ENCODE measurements at places on chromosomes 11 and 22.

GRCh38 chr11:1397862-1398527 is 8.3 kb downstream of the BRSK2 start:
- DNase-seq, result no peak

- no peak for DNase-seq
These were observed 104.5 kb downstream of the CTTN start for GRCh38 chr11:70502677-70503467.

GRCh38 chr11:129259931-129260348 is 67.8 kb upstream of the ARHGAP32 start:
- no peak for DNase-seq

- DNase-seq, result no peak
These were observed 10.4 kb downstream of the P2RY2 start for GRCh38 chr11:73228268-73229134.

DNA sequence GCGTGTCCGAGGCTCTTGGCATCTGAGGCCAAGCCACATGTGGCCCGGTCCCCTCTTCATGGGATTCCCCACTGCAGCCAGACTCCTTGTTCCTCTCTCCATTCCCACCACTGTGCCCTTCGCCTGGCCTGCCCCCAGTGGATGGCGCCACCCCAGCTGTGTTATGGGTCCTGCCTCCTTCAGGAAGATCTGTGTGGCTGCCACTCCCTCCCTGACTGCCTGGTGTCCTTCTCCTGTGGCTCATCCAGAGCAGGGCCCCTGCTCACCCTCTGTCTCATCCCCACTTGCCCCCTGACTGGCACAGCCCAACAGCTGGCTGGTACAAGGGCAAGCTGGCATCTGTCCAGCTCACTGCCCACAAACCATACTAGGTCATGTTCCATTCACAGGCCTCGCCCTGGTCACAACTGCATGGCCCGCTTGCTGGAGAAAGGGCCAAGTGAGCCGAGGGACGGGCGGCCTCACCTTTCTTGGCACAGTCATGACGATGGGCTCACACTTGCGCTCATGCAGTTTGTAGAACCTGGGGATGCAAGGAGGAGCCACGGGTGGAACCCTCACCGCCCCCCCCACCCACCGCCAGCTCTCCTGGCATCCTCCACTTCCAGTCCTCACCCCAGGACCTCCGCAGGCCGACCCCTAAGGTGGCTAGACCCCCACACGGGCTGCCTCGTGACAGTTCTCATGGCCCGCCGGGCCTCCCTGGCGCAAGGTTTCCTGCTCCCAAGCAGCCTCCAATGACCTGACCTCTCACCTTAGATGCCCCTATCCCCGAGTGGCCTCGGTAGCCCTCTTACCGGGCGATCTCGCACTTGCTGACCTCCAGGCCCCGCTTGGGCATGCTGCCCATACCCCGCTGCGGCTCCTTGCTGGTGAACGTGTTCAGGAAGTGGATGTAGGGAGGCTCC is 2.1 kb upstream of the PTPRCAP start:
- no peak for DNase-seq

GRCh38 chr11:119694334-119694733 is 34.7 kb downstream of the NECTIN1 start:
- peak; percentile 50 for DNase-seq

DNA sequence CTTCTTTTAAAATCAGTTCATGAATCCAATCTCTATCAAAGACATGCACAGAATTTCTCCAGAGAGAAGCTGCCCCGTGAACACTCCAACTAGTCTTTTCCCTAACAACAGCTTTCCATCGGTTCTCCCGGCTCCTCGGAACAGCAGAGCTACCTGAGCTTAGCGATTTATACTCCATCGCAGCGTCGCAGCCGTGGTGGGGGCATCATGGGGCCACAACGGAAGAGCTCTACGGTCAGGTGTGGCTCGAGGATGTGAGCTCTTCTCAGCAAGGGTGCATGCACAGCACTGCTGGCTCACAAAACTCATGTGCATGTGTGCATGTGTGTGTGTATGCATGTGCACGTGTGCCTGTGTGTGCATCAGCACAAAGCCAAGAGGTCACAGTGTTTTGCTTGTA is 11.7 kb upstream of the MOB2 start:
- no peak for DNase-seq

DNA sequence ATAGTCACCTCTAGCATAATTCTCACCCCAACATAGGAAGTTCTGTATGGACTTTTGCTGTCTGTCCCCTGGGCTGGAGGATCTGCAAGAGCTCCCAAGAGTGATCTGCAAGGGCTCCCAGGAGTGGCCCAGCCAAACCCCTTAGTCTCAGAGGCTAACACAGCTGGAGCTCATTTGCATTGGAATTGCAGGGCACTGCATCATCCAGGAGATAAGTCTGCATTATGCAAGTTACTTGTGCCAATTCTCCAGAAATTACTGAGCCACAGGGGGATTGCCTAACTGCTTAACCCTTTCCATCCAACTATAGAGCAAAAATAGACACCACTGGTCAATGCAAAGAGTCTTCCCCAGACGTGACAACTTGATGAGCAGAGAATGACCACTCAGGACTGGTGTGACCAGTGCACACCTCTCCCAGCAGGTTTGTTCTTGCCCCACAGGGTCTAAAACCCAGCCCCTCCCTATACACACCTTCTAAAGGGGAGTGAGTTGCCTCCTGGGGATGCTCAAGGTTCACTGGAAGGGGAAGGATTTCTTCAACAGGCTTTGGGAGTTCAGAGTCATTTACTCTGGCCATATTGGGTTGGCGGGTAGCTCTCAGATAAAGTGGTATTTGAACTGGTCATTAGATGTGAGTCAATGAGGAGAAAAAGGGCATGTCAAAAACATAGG is 38.4 kb downstream of the POU2AF3 start:
- no peak for DNase-seq

- no peak for DNase-seq
These were observed 6.4 kb upstream of the CCDC88B start for GRCh38 chr11:64333556-64333955.

DNA sequence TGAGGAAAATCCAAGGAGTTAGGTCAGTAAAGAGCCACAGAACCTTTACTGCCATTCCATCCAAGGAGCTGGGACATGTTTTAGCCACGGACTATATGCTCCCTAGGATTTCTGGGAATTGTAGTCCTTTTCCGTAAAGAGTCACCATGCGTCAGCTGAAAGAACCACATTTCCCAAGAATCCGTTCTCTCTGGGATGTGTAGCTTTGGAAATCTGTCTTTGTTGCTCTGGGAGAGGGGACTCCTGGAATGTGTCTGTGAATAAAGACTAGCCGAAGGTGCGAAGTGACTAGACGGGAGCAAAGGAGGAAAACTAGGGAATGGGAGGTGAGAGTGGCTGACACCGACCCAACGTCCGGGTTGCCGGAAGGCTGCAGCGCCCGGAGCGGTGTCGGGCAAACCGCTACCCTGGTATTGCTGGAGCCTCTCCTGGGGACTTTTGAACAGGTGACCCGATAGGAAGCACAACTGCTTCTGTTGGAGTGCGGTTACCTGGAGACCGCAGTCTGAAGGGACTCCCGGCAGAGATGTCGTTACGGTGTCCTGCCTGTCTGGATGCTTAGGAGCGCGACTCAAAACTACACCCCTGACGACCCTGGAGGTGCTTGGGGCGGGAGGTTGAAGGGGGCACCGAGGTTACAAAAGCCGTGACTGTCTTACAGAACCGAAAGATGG is at the start of gene IFTAP:
Gene IFTAP (plus strand): TSS at position 187 of the 674 bp plus-strand sequence. CDS start 15,602 bp downstream, outside the sequence.
- DNase-seq, result peak; percentile 23

GRCh38 chr22:20090730-20091240 is 10.7 kb downstream of the DGCR8 start:
- no peak for DNase-seq

DNA sequence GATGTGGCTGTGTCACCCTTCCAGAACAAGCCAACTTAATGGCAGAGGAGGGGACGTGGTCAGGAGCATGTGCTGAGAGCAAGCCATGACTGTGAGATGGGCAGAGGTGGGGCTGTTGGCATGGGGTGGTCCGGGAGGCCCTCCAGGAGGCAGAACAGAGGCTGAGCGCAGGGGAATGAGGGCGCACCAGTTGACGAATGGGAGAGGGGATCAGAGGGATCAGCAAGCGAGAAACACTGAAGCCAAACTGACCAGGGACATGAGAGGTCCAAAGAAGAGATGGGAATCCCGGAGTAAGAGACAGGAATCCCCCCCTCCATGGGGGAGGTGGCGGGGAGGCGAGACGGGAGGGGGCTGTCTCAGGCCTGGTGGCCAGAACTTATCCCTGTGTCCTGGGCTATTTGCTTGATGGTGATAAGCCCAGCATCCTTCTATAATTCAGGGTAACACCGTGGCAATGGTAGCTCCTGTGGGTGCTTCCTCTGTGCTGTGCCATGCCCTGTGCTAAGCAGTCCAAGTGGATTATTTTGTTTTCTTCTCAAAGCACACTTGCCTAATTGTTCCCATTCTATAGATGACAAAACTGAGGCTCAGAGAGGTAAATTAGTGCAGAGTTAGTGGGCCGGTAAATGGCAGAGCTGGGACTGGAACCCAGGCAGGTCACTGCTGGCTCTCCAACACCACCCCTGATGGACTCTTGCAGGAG is 83.4 kb upstream of the SHISAL1 start:
- no peak for DNase-seq

DNA sequence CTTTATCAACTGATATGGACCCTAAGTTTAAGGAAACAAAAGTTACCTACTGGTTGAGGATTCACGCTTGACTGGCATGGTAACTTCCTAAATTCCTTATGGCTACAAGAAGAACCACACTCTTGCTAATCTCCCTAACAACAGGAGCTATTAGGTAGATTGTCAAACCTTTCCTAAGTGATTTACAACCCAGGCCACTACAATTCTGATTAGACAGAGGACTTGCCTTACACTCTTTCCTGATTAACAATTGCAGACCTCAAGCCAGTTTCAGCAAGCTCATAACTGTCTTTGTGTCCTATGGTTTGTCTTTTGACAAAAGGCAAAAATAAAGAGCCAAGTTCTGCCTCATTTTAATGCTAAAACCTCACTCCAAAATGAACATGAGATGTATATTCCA is 16.3 kb downstream of the OR52K2 start:
- DNase-seq, result no peak

- DNase-seq, result no peak
These were observed 1.3 kb downstream of the ACR start for GRCh38 chr22:50739279-50739691.

- DNase-seq, result no peak
These were observed 21.0 kb upstream of the UBASH3B start for GRCh38 chr11:122634501-122634900.

DNA sequence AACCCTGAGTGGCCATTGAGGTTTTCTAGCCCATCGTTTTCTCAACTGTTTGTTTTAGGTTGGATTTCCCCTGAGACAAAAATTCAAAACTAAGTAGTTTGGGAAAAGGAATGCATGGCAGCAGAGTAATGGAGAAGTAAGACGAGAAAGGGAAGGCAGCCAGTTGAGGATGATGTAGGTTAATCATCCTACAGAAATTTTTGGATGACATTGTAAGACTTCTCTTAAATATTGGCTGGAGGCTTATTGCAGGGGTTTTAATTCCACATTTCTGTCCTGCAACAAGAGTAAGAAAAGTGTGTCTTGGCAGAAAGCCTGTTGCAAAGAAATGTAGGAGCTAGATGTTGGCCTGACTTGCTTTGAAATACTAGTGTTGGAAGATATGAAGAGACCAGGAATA is 308.8 kb downstream of the LUZP2 start:
- no peak for DNase-seq

- DNase-seq, result no peak
These were observed 27.9 kb downstream of the GUCY1A2 start for GRCh38 chr11:106990331-106990730.

- no peak for DNase-seq
These were observed 11.5 kb downstream of the CD44 start for GRCh38 chr11:35150454-35150853.

- no peak for DNase-seq
These were observed 13.9 kb upstream of the PNPLA5 start for GRCh38 chr22:43905681-43906080.

GRCh38 chr11:77789731-77790476 is 30.6 kb downstream of the RSF1 start:
- no peak for DNase-seq

- DNase-seq, result no peak
These were observed 9.0 kb upstream of the ZBTB44 start for GRCh38 chr11:130323452-130324450.

- DNase-seq, result peak; percentile 24
These were observed 689 bp downstream of the TAF10 start for GRCh38 chr11:6611092-6611962.

DNA sequence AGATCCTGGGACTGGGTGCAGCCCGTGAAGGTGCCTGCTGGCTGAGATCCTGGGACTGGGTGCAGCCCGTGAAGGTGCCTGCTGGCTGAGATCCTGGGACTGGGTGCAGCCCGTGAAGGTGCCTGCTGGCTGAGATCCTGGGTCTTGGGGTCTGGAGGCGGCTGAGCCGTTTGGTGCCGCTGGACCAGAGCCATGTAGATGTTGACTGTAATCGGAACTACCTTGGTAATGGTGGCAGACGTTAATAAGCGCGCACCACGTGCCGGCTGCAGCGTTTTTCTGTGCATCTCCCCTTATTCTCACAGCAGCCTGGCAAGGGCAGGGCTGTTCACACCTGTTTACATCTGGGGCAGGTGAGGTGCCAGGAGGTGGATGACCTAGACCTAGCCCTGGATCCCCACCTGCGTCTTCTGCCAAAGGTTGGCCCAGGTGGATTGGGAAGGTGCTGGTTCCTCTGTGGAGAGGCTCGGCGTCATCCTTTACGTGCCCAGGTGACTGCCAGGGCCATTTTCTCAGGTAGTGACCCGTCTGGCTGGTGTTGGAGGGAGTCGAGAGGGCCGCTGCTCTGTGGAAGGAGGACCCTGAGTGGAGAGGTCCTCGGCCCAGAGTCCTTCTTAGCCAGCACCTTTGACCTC is 382.5 kb downstream of the TBC1D22A start:
- no peak for DNase-seq

GRCh38 chr11:78472382-78472781 is 54.8 kb upstream of the GAB2 start:
- DNase-seq, result no peak

- DNase-seq, result no peak
These were observed 34.3 kb downstream of the PLEKHA7 start for GRCh38 chr11:16979703-16980622.

DNA sequence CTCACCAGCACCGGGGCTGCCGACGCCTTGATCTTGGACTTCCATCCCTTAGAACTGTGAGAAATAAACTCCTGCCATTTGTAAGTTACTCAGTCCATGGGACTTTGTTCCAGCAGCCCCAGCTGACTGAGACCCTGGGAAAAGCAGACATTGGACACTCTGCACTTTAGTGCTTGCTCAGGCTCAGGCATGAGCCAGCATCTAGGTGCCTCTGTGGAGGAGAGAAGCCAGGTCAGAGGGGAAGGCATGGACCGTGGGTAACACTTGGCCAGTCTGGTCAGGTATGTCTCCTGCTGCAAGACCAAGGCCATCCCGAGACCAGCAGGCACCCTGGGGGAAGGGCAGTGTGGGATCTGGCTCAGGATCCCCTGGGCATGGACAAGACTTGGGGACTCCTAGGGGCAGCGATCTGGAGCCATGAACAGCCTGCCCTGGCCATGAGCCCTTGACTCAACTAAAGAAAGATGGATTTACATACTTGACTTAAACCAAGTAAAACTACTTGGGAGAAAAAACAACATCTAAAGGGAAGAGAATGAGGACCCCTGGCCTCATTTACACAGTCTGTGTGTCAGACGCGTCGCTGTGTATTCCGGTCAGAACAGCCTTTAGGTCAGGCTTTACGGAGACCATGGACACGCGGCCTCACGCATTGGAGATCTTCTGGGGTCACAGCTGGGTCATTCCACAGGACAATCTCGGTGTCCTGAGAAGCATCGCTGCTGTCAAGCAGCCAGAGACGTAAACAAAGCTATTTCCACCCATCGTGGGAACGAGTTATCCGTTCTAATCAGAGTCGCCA is 497.1 kb downstream of the BRD1 start:
- peak; percentile 11 for DNase-seq

Data from GM10248 (cell line).